ENCODE measurements at places on chromosomes 12 and 14. TPM values are rescaled to one million over a fixed set of nuclear protein-coding genes. Genes with fewer than 3 reads are reported as not detected.

The OR10A7 gene
- total RNA-seq = not detected

DNA sequence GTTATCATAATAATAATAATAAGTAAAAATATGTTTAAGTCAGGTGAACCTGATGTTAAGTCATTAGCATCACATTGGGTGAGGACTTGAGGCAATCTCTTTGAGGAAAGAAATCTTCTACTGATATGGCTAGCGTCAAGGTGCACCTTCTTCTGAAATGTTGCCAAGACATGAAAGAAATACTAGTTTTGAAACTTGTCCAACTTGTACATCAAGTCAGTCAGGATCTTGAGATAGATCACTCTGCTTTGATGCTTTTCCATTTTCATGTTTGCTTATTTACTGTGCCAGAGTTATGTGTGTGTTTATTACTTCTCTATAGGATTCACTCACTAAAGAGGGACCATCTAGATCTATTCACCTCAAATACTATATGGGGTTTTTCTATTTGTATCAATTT lies 90.0 kb upstream of the USP15 start:
- H3K27ac ChIP-seq = no peak overlapping the region
- H3K27me3 ChIP-seq = no peaks in the 10 kb centered on the region
- DNase-seq = no peak
- H3K4me3 ChIP-seq = no peak overlapping the region
- H3K36me3 ChIP-seq = no peaks in the 10 kb centered on the region
- no peaks in the 10 kb centered on the region for H3K4me1 ChIP-seq

DNA sequence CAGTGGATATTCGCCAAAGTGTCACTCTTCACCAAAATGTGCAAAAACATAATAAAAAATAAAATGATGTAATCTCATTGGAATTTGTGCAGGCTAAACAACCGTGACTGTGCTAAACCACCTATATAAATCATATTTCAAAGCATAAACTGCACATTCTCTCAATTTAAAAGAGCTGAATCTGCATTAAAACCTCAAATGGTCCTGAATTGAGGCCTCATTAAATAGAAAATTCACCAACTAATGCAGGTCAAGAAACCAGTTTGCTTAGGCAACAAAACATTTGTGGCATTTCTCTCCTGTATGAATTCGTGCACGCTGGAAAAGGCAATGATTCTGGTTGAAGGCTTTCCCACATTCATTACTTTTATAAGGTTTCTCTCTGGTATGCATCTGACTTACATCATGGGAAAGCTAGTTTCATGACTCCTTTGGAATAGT lies 80.1 kb upstream of the IFNG-AS1 start:
- no peaks in the 10 kb centered on the region for H3K27me3 ChIP-seq
- no peak overlapping the region for H3K27ac ChIP-seq
- H3K36me3 ChIP-seq = no peaks in the 10 kb centered on the region

- H3K27ac ChIP-seq = peak overlapping the region; percentile 87
- no peaks in the 10 kb centered on the region for H3K36me3 ChIP-seq
- H3K27me3 ChIP-seq = no peaks in the 10 kb centered on the region
- peaks cover 45% of the 10 kb centered on the region for H3K4me1 ChIP-seq
- H3K4me3 ChIP-seq = no peak overlapping the region
- no peak for DNase-seq
Observed at GRCh38 chr12:109112720-109113465, 3.5 kb upstream of the ACACB start.

GRCh38 chr14:49863487-49864281 lies 11.1 kb upstream of the NEMF start:
- H3K36me3 ChIP-seq = no peaks in the 10 kb centered on the region
- H3K4me3 ChIP-seq = peak overlapping the region; percentile 48
- H3K4me1 ChIP-seq = peaks cover 23% of the 10 kb centered on the region
- no peaks in the 10 kb centered on the region for H3K27me3 ChIP-seq
- peak overlapping the region; percentile 96 for H3K27ac ChIP-seq
- no peak for DNase-seq

DNA sequence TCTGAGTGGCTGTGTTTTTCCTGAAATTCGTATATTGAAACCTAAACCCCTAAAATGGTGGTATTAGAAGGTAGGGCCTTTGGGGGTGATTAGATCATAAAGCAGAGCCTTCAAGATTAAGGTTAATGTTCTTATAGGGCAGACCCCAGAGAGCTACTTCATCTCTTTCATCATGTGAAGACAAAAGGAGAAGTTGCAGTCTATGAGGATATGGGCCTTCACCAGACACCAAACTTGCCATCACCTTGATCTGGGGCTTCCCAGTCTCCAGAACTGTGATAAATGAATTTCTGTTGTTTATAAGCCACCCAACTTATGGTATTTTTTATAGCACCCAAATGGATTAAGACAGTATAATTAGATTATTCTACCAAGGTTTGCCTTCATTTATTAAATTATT lies 275.0 kb upstream of the ATP2B1 start:
- no peaks in the 10 kb centered on the region for H3K27me3 ChIP-seq
- no peak overlapping the region for H3K27ac ChIP-seq
- DNase-seq = no peak
- no peaks in the 10 kb centered on the region for H3K36me3 ChIP-seq
- H3K4me3 ChIP-seq = no peak overlapping the region
